Heart left ventricle (tissue), 16 donors: ENCODE measurements at places on chromosomes 2 and 18. TPM values are rescaled to one million over a fixed set of nuclear protein-coding genes. Genes with fewer than 3 reads are reported as not detected.
A peak's percentile ranks its signal among the peaks of the same experiment; 100 is the strongest.

GRCh38 chr2:20023688-20024087 lies 11.2 kb upstream of the MATN3 start:
- H3K4me3 ChIP-seq: no peak overlapping the region
- peaks cover 15% of the 10 kb centered on the region for H3K36me3 ChIP-seq
- H3K27me3 ChIP-seq: no peaks in the 10 kb centered on the region
- DNase-seq: no peak
- no peak overlapping the region for H3K27ac ChIP-seq

The IL1R1 gene
- total RNA-seq: 49.0 TPM

The PXDN gene
- total RNA-seq: 28.3 TPM

- H3K36me3 ChIP-seq: no peaks in the 10 kb centered on the region
- H3K27ac ChIP-seq: no peak overlapping the region
- no peaks in the 10 kb centered on the region for H3K27me3 ChIP-seq
- no peak for DNase-seq
These were observed 166.9 kb upstream of the KLF7 start for GRCh38 chr2:207332480-207333212.

DNA sequence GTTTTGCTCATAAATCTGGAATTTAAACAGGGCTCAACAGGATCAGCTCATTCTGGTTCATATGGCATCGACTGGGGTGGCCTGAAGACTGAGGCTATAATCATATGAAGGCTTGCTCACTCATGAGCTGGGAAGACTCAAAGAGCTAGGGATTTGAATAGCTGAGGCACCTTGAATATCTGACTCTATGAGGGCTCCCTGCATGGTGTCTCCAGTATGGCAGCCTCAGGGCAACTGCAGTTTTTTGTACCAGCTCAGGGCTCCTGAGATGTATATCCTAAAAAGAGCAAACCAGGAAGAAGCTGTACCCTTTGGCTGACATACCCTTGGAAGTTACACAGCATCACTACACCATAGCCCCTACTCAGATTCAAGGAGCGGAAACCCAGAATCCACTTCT lies 15.3 kb upstream of the GPR39 start:
- H3K36me3 ChIP-seq: no peaks in the 10 kb centered on the region
- H3K27ac ChIP-seq: no peak overlapping the region
- DNase-seq: no peak

The SAG gene
- not detected for total RNA-seq

- no peaks in the 10 kb centered on the region for H3K36me3 ChIP-seq
- no peak overlapping the region for H3K27ac ChIP-seq
- H3K27me3 ChIP-seq: no peaks in the 10 kb centered on the region
- no peak for DNase-seq
These were observed 49.8 kb downstream of the QPCT start for GRCh38 chr2:37394263-37394662.

The FOXI3 gene
- not detected for total RNA-seq

DNA sequence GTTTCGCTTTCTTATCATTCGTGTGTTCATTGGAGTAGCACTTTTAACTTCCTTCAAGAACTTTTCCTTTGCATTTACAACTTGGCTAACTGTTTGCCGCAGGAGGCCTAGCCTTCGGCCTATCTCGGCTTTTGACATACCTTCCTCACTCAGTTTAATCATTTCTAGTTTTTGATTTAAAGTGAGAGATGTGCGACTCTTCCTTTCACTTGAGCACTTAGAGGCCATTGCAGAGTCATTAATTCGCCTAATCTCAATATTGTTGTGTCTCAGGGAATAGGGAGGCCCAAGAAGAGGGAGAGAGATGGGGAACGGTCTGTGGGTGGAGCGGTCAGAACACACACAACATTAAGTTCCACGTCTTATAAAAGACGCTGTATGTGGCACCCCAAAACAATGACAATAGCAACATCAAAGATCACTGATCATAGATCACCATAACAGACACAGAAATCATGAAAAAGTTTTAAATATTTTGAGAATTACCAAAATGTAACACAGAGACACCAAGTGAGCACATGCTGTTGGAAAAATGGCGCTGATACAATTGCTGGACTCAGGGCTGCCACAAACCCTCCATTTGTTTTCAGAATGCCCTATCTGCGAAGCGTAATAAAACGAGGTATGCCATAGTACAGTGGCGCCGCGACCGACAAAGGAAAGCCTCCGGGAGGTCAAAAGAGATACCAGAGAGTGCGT lies 553 bp downstream of the TIGD1 start:
- H3K36me3 ChIP-seq: peaks cover 13% of the 10 kb centered on the region
- peaks cover 59% of the 10 kb centered on the region for H3K4me1 ChIP-seq
- no peak for DNase-seq
- H3K27ac ChIP-seq: peak overlapping the region; percentile 97
- H3K4me3 ChIP-seq: peak overlapping the region; percentile 92

The L3MBTL4 gene
- total RNA-seq: 3.3 TPM

GRCh38 chr2:80102026-80102425 lies 202.5 kb downstream of the LRRTM1 start:
- no peaks in the 10 kb centered on the region for H3K27me3 ChIP-seq
- no peak for DNase-seq
- no peaks in the 10 kb centered on the region for H3K36me3 ChIP-seq
- no peak overlapping the region for H3K27ac ChIP-seq

The SCN9A gene
- total RNA-seq: 0.50 TPM

DNA sequence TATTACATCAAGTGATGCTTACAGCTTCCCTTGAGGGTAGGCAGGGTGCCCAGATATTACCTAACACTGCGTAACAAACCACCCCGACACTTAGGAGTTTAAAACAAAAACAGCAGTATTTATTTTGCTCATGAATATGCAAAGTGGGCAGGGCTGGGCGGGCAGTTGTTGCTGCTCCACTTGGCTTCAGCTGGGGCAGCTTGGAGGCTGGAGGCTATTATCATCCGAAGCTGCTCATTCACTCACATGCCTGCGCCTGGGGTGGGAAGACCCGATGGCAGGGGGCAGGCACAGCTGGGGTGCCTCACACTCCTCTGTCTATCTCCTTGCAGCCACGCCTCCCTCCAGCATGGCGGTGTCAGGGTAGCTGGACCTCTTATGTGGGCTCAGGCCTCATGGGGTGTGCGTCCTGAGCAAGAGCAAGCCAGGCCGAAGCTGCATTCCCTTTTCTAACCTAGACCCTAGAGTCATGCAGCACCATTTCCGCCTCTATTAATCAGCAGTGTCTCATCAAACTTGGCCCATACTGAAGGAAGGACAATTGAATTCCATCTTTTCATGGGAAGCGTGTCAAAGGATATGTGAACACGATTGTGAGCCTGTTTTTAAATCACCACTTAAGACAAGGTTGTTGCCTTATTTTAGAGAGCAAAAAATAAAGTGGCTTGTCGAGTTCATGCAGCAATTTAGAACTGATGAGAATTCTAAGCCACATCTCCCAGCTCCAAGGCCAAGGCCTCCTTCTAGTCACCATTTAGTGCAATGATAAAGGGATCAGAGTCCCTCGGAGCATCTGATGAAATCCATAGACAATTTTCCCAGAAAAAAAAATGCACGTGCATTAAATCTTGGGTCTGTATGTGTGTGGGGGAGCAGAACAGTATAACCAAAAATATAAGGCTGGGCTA lies 54.9 kb downstream of the SDC1 start:
- no peak overlapping the region for H3K4me3 ChIP-seq
- no peaks in the 10 kb centered on the region for H3K27me3 ChIP-seq
- H3K36me3 ChIP-seq: no peaks in the 10 kb centered on the region
- no peak overlapping the region for H3K27ac ChIP-seq
- no peaks in the 10 kb centered on the region for H3K4me1 ChIP-seq
- DNase-seq: no peak

DNA sequence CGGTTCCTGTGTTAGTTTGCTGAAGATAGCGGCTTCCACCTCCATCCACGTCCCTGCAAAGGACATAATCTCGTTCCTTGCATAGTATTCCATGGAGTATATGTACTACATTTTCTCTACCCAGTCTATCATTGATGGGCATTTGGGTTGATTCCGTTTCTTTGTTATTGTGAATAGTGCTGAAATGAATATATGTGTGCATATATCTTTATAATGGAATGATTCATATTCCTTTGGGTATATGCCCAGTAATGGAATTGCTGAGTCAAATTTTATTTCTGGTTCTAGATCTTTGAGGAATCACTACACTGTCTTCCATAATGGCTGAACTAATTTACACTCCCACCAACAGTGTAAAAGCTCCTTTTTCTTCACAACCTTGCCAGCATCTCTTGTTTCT lies 255.4 kb upstream of the CDH2 start:
- H3K4me1 ChIP-seq: no peaks in the 10 kb centered on the region
- H3K4me3 ChIP-seq: no peak overlapping the region
- no peaks in the 10 kb centered on the region for H3K36me3 ChIP-seq
- no peak overlapping the region for H3K27ac ChIP-seq
- DNase-seq: no peak
- no peaks in the 10 kb centered on the region for H3K27me3 ChIP-seq

The MC2R gene
- total RNA-seq: not detected

DNA sequence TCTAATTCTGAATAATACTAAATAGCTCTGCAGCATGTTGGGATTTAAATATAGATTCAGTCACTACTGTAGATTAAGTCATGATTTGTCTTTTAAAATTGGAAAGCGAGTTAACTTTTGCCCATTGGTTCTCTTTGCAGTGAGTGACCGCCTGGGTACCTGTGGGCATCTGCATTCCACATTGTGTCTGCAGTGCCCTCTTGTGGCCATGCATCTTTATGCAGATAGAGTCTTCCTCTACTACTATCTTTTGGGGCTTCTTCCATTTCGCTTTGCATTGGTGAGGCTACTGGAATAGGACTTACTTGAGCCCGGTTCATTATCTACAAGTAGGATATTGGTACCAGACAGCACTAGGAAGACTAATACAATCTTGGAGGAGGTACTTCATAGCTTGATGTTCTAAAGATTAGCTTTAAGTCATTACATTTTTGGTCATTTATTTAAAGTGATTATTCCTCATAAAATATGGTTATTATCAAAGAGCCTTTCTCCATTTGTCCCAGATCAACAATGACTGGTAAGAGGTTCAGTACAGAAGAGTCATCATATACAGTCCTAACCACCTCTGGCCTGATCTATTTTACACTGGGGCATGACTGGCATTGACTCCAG lies 203.0 kb downstream of the SOCS6 start:
- H3K27me3 ChIP-seq: no peaks in the 10 kb centered on the region
- no peak overlapping the region for H3K27ac ChIP-seq
- H3K36me3 ChIP-seq: no peaks in the 10 kb centered on the region
- H3K4me3 ChIP-seq: no peak overlapping the region

The DNMT3A gene
- 20.0 TPM for total RNA-seq

DNA sequence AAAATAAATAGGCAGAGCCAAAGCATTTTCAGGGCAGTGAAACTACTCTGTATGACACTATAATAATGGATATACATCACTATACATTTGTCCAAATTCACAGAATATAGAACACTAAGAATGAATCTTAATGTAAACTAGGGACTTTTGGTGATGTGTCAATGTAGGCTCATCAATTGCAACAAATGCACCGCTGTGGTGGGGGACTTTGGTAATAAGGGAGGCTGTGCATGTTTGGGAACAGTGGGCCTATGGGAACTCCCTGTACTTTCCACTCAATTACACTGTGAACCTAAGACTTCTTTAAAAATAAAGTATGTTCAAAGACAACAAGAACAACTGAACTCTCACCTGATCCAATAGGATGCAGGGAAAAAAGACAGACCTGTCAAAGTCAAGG lies 220.7 kb downstream of the CMPK2 start:
- H3K4me1 ChIP-seq: no peaks in the 10 kb centered on the region
- no peak for DNase-seq
- H3K27ac ChIP-seq: no peak overlapping the region

DNA sequence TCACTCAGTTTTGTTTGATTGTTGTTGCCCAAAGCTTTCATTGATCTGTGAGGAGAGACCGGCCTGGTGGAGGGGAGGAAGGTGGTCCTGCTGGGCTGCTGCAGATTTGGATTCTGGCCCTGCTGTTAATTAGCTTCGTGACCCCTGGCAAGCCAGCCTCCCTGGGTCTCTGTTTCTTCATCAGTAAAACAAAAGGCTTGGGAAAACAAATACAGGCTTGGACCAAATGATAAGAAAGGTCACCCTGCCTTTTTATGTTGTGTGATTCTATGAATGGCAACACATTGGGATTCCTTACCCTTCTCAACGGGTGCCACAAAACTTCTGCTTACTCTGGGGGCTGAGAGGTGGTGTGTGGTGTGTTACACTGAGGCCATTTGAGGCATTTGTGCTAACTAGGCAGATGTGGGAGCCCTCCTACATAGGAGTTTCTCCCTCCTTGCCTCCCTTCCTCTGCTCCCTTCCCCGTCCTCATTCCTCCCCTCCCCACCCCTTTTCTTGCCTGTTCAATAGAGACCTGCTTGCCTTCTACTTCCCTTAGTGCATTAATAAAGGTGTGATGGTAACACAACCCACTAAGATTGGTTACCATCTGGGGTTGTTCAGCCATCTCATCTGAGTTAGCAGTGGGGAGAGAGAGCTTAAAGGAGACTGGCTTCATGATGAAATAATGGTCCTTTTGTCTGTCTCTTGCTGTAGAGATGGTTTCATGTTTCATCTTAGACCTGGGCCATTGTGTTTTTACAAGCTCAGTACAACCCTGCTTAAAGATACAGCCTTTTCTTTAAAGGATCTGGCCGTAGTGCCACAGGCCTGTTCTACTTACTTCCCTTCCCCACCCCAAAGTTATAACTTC lies 96.2 kb downstream of the TANC1 start:
- no peak for DNase-seq
- H3K27me3 ChIP-seq: no peaks in the 10 kb centered on the region
- peaks cover 67% of the 10 kb centered on the region for H3K4me1 ChIP-seq
- no peaks in the 10 kb centered on the region for H3K36me3 ChIP-seq
- H3K27ac ChIP-seq: peak overlapping the region; percentile 8

- H3K36me3 ChIP-seq: no peaks in the 10 kb centered on the region
- H3K27me3 ChIP-seq: no peaks in the 10 kb centered on the region
- no peak overlapping the region for H3K4me3 ChIP-seq
- no peaks in the 10 kb centered on the region for H3K4me1 ChIP-seq
These were observed 20.0 kb upstream of the SGPP2 start for GRCh38 chr2:222404151-222404905.

- DNase-seq: no peak
- no peak overlapping the region for H3K27ac ChIP-seq
- no peaks in the 10 kb centered on the region for H3K36me3 ChIP-seq
- H3K4me3 ChIP-seq: no peak overlapping the region
- no peaks in the 10 kb centered on the region for H3K4me1 ChIP-seq
- H3K27me3 ChIP-seq: peaks cover 17% of the 10 kb centered on the region
These were observed 89.9 kb downstream of the INHBB start for GRCh38 chr2:120435671-120436459.

The NDC80 gene
- 0.35 TPM for total RNA-seq

- H3K4me3 ChIP-seq: no peak overlapping the region
- DNase-seq: no peak
- no peaks in the 10 kb centered on the region for H3K27me3 ChIP-seq
These were observed 80.3 kb downstream of the VSNL1 start for GRCh38 chr2:17620841-17621240.

The STAT4 gene
- 0.69 TPM for total RNA-seq
